ENCODE measurements at places on chromosomes 12 and 14. TPM values are rescaled to one million over a fixed set of nuclear protein-coding genes. Genes with fewer than 3 reads are reported as not detected.

PTPRB gene
- total RNA-seq, result not detected

HNF1A gene
- total RNA-seq, result not detected

CLEC1A gene
- total RNA-seq, result 0.33 TPM

ANGEL1 gene
- total RNA-seq, result 9.7 TPM

SMIM41 gene
- total RNA-seq, result not detected

DGKA gene
- total RNA-seq, result 9.5 TPM

NRIP2 gene
- not detected for total RNA-seq

ACSS3 gene
- under 0.01 TPM for total RNA-seq

STXBP6 gene
- total RNA-seq, result 12.7 TPM

OTOGL gene
- 0.36 TPM for total RNA-seq

DPY19L2 gene
- total RNA-seq, result 9.3 TPM

TSPAN8 gene
- total RNA-seq, result not detected

PZP gene
- under 0.01 TPM for total RNA-seq

PLEKHD1 gene
- total RNA-seq, result 0.34 TPM

SLCO1B1 gene
- not detected for total RNA-seq

YY1 gene
- total RNA-seq, result 37.6 TPM

KRT77 gene
- total RNA-seq, result not detected

LRRK2 gene
- 32.7 TPM for total RNA-seq

IL26 gene
- total RNA-seq, result not detected

NKX2-1 gene
- not detected for total RNA-seq

CLEC14A gene
- not detected for total RNA-seq

TAS2R50 gene
- total RNA-seq, result 2.4 TPM

SRRM4 gene
- total RNA-seq, result not detected

CFAP73 gene
- total RNA-seq, result not detected

USP5 gene
- 89.2 TPM for total RNA-seq

MOK gene
- total RNA-seq, result 89.5 TPM

TAS2R7 gene
- total RNA-seq, result not detected

SYT1 gene
- under 0.01 TPM for total RNA-seq

NEUROD4 gene
- not detected for total RNA-seq

MYH6 gene
- total RNA-seq, result not detected

MAGOHB gene
- 11.6 TPM for total RNA-seq

CFAP251 gene
- total RNA-seq, result 3.6 TPM

KLRG1 gene
- 3.1 TPM for total RNA-seq

CLEC4A gene
- total RNA-seq, result not detected

GLIPR1L2 gene
- 0.36 TPM for total RNA-seq

AVPR1A gene
- not detected for total RNA-seq

EIF4B gene
- 982 TPM for total RNA-seq

CACNA2D4 gene
- total RNA-seq, result 0.34 TPM

RPGRIP1 gene
- not detected for total RNA-seq

TWF1 gene
- total RNA-seq, result 149 TPM

TDRD9 gene
- 0.33 TPM for total RNA-seq

JDP2 gene
- 4.5 TPM for total RNA-seq

GPRC5D gene
- total RNA-seq, result not detected

CCDC197 gene
- total RNA-seq, result not detected

BMAL2 gene
- 1.1 TPM for total RNA-seq

DLGAP5 gene
- total RNA-seq, result 54.3 TPM

SAMD15 gene
- 3.6 TPM for total RNA-seq

GAS2L3 gene
- 164 TPM for total RNA-seq

PELI2 gene
- total RNA-seq, result 6.5 TPM

PMCH gene
- total RNA-seq, result not detected

PTCSC3 gene
- not detected for total RNA-seq

DNAJC22 gene
- total RNA-seq, result 5.3 TPM

FAIM2 gene
- 0.36 TPM for total RNA-seq

P2RX7 gene
- total RNA-seq, result 17.0 TPM

ZFYVE26 gene
- 85.9 TPM for total RNA-seq

IGFBP6 gene
- 3.3 TPM for total RNA-seq

CINP gene
- 76.9 TPM for total RNA-seq

PTPRO gene
- not detected for total RNA-seq

All from melanocyte of skin (primary cell).